ENCODE measurements at places on chromosomes 1 and 21. TPM values are rescaled to one million over a fixed set of nuclear protein-coding genes. Genes with fewer than 3 reads are reported as not detected.

The FMO2 gene
- not detected for total RNA-seq

The BRDT gene
- not detected for total RNA-seq

The SLC26A9 gene
- 7.6 TPM for total RNA-seq

- H3K4me3 ChIP-seq: peak within 1 kb of the TSS; percentile 87
- no peaks in the 10 kb centered on the region for H3K27me3 ChIP-seq
- peaks cover 52% of the 10 kb centered on the region for H3K4me1 ChIP-seq
- H3K27ac ChIP-seq: peak within 1 kb of the TSS; percentile 95
Measured at GRCh38 chr1:116570358-116571214, at the start of gene CD58. Gene CD58 (minus strand): TSS chr1:116571026. CDS start chr1:116570972, 54 bp downstream.

The S100B gene
- total RNA-seq: not detected
